ENCODE measurements at places on chromosomes 3 and 15. TPM values are rescaled to one million over a fixed set of nuclear protein-coding genes. Genes with fewer than 3 reads are reported as not detected.
A peak's percentile ranks its signal among the peaks of the same experiment; 100 is the strongest.

Gene MESD
- 28.1 TPM for total RNA-seq

Gene ITIH1
- not detected for total RNA-seq

Gene SERINC4
- total RNA-seq: 0.33 TPM

Gene GABRR3
- not detected for total RNA-seq

Gene CA12
- total RNA-seq: 0.68 TPM

Gene SLC51A
- total RNA-seq: not detected

Gene DAZL
- not detected for total RNA-seq

Gene LRRN1
- total RNA-seq: not detected

Gene CHRNA5
- 18.9 TPM for total RNA-seq

Gene PLSCR5
- not detected for total RNA-seq

Gene SKOR1
- 0.37 TPM for total RNA-seq

Gene PLCH1
- total RNA-seq: 3.1 TPM

Gene GHRL
- total RNA-seq: 2.0 TPM

Gene GRIP2
- total RNA-seq: 0.76 TPM

DNA sequence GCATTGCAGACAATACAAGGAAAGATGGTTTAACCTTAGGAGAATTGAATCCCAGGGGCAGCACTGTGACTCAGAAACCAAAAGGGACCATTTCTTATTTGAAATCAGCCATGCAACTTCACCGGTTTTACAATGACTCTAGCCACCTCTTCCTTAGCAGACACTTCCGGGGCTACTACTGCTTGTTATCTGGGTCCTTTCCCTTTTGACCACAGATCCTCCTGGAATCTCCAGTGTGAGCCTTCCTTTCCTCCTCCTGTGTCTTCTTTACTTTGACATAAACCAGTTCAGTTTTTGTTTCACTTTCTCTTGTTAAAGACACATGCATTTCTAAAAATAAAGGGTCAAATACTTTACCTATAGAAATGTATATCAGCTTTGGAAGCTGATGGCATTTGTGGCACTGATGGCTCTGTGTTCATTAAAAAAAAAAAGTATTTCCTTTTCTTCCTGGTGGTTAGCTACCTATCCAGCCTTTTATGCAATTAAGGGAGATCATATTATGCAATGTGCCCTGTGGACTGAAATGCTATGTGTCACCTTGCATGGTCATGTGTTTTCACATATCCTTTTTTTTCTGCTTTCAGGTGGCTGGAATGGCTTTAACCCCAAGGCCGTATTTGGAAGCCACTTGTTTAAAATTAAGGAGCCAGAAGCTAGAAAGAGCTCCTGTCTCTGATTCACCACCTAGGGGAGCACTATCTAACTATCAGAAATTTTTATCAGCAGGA lies 296.2 kb downstream of the CHL1 start:
- no peak for DNase-seq

DNA sequence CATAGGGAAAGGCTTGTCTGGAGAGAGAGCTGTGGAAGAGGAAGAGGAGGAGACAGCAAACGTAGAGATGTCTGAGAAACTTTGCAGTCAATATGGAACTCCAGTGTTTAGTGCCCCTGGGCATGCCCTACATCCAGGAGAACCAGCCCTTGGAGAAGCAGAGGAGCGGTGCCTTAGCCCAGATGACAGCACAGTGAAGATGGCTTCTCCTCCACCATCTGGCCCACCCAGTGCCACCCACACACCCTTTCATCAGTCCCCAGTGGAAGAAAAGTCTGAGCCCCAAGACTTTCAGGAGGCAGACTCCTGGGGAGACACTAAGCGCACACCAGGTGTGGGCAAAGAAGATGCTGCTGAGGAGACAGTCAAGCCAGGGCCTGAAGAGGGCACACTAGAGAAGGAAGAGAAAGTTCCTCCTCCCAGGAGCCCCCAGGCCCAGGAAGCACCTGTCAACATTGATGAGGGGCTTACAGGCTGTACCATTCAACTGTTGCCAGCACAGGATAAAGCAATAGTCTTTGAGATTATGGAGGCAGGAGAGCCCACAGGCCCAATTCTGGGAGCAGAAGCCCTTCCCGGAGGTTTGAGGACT lies 6.9 kb downstream of the MAP1A start:
- no peak for DNase-seq

DNA sequence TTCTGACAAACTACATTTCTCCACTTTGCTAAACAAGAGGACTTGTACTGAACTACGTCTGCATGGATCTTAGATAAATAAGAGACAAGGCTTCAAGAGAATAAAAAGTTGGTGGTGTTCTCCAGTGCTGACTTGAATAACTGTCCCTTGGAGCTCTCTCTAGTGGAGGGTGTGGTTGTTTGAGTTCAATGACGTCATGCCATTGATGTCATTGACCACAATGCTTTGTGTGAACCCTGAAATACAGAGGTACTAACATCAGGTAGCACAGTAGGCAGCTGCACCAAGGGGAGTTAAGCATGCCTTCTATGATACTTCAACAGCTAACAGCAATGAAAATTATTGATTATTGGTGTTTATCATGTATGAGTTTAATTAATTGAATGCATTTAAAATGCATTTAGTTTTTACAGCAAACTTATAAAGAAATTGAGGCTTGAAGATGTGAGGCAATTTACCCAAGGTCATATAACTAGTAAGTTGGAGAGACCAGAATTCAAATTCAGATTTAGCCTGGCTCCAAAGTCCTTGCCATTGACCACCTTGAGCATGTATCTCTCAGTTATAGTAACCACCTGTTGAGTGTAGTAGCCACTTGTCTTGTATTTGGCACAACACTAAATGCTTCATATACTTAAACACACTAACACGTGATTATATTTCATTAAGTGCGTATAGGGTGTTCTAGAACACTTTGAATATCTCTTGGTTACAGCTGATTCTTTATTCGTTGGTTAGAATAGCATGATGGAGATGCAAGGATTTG lies 126.0 kb upstream of the ANKRD28 start:
- no peak for DNase-seq

GRCh38 chr3:53531749-53532148 lies 37.3 kb downstream of the CACNA1D start:
- no peak for DNase-seq

GRCh38 chr15:25670621-25671020 lies 192.5 kb downstream of the ATP10A start:
- DNase-seq: no peak

DNA sequence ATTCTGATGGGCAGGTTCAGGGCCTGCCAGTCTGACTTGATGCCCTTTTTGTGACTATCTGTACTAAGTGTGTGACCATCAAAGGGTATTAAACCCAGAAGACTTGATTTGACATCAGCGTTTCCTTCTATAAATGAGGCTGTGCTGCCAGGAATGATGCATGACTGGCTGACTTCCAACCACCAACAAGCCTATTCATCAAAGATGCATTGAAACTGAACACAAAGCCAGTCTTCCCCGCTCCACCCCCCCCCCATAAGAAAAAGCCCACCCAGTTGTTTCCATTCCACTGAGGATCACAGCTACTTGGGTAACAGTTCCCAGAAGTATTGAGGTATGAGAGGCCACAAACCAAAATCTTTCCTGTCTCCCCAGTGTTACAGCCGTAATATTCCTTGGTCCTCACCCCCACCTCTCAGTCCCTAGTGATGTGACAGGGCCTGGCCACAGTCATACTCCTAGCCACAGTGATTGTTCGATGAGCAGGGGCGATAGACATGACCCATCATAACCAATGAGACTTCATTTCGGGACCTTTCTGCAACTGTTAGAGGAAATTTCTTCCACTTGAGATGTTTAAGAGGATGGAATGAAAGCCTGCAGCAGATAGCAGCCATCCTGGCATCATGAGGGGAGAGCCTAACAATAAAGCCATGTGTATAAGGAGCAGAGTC lies 22.6 kb downstream of the SH3BP5 start:
- no peak for DNase-seq

- no peak for DNase-seq
Observed at GRCh38 chr15:65641768-65642475, 20.2 kb downstream of the SLC24A1 start.

- no peak for DNase-seq
Observed at GRCh38 chr3:52143616-52144015, 10.6 kb downstream of the POC1A start.

DNA sequence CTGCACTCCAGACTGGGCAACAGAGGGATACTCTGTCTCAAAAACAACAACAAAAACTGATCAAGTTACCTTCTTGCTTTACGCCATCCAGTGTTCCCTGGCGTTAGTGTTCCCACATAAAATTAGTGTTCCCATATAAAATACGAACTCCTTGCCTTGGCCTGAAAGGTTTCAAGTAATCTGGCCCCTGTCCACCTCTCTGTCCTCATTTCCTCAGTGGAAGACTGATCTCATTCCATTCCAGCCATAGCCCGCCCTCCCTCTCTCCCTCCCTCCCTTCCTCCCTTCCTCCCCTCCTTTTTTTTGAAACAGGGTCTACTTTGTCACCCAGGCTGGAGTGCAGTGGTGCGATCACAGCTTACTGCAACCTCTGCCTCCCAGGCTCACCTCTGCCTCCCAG lies 2.8 kb upstream of the CAND2 start:
- no peak for DNase-seq

DNA sequence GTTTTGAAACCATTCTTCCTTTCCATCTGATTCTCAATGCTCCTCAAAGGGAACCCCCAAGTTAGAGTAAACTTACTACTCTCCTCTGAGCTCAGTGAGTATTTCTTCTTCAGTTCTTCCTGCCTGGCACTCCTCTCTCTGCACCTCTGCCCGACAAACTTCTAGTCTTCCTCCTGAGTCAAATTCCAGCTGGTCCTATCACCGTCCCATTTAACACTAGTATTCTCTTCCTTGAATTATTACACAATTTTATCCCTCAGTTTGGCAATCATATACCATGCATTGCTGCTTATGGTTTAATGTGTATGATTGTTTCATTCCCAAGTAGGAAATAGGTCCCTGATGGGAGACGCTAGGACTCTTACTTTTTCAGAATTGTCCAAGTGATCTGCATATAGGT lies 279.7 kb downstream of the MECOM start:
- no peak for DNase-seq

DNA sequence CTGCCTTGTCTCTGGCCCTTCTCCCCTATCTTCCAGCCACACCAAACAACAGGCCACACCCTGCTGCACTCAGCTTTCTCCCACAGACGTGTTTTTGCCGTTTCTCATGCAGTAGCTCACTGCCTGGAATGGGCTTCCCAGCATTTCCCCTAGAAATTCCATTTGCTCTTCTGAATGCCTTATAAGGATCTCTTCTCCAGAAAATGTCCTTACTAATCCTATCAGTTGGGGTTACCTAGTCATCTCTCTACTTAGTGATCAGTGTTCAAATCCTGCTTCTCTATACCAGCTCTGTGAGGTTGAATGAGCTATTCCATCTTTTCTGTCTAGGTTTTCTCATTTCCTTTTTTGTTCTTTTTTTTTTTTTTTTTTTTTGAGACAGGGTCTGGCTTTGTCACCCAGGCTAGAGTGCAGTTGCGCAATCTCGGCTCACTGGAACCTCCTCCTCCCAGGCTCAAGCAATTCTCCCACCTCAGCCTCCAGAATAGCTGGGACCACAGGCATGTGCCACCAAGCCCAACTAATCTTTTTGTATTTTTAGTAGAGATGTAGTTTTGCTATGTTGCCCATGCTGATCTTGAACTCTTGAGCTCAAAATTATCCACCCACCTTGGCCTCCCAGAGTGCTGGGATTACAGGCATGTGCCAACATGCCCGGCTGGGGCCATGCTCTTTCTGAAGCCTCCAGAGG lies 98.2 kb upstream of the CHD2 start:
- no peak for DNase-seq

GRCh38 chr15:101264911-101265641 lies 12.2 kb downstream of the SELENOS start:
- no peak for DNase-seq

DNA sequence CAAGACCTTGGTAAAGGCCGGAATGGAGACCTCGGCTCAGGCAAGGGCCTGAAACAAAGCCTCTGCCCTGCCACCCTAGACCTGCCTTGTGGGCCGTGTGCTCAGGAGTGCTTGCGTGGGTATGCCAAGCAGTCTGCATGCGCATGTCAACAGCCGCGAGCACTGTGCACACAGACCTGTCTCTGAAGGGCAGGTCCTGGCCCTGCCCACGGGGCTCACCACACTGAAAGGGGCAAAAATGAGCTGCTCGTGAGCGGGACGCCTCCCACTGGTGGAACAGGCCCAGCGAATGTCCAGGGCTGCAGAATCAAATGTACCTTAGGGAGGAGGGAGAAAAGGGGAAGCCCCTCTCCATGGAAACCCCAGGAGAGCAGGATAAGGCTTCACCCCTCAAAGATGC lies 44.3 kb upstream of the FGD5 start:
- DNase-seq: no peak

DNA sequence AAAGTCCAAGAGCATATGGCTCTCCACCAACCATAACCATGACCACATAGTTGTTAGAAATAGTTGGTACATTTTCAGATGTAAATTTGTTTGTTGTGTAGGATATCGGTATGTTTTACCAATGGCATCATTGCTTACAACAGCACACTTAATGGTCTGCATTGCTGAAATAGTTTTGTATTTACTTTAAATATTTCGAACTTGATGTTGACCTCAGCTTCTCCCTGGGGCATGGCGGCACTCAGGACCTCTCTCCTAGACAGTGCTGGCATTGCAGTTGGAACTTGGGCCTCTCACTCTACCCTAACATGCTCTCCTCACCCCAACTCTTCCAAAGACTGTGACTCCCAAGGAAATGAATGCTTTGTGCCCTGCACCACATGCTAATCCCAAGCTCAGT lies 5.0 kb downstream of the SLC22A13 start:
- DNase-seq: no peak

- DNase-seq: no peak
Observed at GRCh38 chr15:90376789-90377188, 11.3 kb upstream of the IQGAP1 start.

DNA sequence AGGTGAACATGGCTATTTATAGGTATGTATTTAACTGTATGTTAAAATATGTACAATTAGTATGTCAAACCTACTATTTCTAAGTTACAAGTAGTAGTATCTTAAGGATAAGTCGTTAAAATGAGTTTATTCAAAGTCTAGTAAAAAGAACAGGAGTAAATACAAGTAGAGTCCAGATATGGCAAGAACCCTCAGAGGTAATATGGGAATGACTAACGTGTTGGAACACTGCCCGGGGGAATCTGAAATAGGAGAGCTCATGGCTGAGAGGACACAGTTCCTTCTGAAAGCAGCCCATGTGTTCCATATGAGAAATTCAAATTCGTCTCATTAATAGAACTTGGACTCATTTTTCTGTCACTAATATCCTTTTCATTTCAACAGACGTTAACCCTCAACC lies 158.8 kb downstream of the CLSTN2 start:
- DNase-seq: peak; percentile 80

DNA sequence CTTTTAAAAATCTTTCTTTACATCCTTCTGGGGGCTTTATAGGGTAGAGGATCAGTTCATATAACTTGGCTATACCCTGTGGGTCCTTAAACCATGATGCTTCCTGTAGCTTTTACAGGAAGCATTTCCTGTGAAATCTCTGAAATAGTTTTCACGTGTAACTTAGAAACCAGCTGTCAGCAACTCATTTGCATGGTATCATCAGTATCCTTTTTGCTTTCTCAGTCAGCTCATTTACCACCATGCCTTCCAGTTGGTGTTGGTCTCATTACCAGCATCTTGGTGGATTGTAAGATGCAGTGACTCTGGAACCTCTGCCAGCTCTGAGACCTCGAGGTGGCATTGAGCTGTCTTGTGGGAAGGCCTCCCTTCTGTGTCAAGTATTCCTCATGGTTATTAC lies 96.7 kb upstream of the MYZAP start:
- DNase-seq: no peak

- DNase-seq: no peak
Observed at GRCh38 chr15:100809151-100809550, 70.5 kb upstream of the ALDH1A3 start.
